ENCODE measurements at places on chromosomes 16 and 17.

GRCh38 chr16:28326881-28327610 lies 34.7 kb downstream of the SBK1 start:
- DNase-seq = peak; percentile 67

GRCh38 chr17:27293359-27293897 lies 486 bp upstream of the WSB1 start:
- DNase-seq = no peak

DNA sequence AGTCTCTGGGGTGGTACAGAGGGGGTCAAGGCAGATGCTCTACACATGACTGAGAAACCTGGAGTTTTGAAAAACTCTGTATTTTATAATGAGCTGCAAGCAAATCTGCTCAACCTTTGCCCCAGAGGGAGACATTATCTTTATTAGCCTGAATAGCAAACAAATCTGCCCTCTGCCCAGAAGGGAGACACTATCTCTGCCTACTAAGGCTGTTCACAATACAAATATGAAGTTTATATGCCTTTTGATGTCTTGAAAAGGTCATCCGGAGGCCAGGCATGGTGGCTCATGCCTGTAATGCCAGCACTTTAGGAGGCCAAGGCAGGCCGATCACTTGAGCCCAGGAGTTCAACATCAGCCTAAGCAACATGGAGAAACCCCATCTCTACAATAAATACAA lies 11.0 kb upstream of the XYLT1 start:
- no peak for DNase-seq

DNA sequence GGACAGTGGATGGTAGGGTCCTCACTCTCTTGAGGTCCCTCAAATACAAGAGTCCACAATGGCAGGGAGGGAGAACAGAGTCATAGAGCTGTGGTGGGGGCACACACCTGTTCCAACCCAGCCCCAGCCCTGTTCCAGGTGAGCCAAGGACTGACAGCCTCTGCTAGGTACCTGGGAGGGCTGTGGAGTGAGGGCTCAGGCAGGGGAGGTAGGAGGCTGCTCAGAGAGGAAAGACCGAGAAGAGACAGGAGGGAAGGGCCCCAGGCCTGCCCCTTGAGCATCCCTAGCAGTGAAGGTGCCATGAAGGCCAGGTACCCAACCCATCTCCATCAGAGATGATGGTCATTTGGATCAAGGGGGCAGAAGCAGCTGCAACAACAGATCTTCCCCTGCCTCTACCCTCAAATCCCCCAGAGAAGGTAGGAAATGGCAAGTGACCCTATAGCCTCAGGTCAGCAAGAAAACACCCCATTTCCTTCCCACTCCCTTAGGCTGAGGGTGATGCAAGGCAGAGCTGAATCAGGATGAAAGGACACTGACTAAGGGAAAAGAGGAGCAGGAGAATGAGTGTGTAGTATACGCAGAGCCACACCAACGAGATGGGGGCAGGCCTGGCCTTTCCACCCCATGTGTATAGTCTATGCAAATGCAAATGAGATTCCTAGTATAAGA lies 28.6 kb downstream of the CD300LG start:
- no peak for DNase-seq

- DNase-seq = no peak
Observed at GRCh38 chr17:31581491-31581890, 190.0 kb downstream of the RAB11FIP4 start.

DNA sequence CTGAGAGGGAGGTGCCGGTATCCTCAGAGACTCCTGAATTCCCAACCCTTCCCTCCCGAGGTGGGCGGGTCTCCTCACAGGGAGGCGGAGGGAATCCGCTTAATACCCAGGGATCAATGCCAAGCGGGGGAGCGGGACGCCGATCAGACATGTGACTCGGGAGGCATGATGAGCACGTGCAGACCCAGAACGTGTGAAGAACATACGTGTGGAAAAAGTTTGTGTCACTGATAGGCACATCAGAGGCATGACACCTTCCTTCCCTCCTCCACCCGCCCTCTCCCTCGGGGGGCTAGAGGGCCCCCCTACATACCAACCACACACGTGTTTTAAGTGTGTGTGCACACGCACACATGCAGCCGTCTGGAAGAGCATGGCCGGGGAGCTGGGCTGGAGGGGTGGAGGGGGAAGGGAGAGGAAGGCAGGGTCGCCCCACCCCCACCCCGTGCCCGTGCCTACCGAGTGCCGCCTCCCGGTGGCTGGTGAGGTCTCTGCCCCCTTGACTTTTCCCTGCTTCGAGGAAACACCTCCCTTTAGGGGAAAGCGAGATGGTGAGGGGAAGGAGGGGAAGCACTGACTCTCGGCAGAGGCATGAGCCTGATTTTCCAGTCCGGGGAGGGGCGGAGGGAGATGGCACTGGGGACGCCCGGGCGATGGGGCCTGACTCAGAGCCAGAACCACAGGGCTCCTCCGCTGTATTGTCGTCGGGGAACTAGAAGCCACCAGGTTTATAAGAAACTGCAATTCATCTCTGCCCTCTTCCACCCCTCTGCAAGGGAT lies 12.1 kb upstream of the TBX21 start:
- DNase-seq = no peak

GRCh38 chr17:17757956-17758845 lies 76.9 kb downstream of the RAI1 start:
- DNase-seq = no peak

- DNase-seq = no peak
Observed at GRCh38 chr16:88534638-88535190, 35.5 kb upstream of the ZC3H18 start.

GRCh38 chr16:11107780-11108465 lies 148.1 kb downstream of the SOCS1 start:
- DNase-seq = no peak

Measured in D721Med (cell line).